ENCODE measurements at places on chromosomes 2 and 18. TPM values are rescaled to one million over a fixed set of nuclear protein-coding genes. Genes with fewer than 3 reads are reported as not detected.

CEBPZ gene
- total RNA-seq: 50.2 TPM

PDE1A gene
- 10.4 TPM for total RNA-seq

CASP10 gene
- 3.8 TPM for total RNA-seq

GNAL gene
- total RNA-seq: 4.2 TPM

CAPN13 gene
- total RNA-seq: not detected

PPP3R1 gene
- total RNA-seq: 61.5 TPM

MARCHF4 gene
- not detected for total RNA-seq

GRCh38 chr18:41967680-41968079 lies 12.6 kb downstream of the PIK3C3 start:
- DNase-seq: no peak

DNA sequence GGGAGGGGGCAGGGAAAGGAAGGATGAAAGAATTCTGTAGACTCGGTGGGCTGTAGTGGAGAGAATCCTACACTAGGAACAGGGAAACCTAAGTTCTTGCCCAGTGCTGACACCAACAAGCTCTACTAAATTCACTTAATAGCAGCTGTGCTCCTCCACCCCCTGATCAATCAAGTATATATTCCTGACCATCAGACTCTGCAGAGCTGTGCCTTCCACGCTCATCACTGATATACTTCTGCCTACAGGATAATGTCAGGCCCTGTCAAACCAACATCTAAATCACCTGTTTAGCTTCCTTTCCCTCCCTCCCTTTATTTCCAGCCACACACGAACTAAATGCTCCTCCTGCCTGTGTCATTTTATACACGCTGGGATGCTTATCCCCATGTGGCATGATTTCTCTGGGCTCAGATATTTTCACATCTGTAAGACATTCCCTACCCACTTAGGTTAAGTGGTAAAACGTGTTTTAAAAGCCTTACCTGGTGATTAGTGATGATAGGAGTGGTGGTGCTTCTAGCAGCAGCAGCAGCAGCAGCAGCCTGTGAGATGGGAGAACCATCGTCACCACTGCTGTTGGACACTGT lies 301.9 kb downstream of the LRRTM1 start:
- no peak for DNase-seq

DNA sequence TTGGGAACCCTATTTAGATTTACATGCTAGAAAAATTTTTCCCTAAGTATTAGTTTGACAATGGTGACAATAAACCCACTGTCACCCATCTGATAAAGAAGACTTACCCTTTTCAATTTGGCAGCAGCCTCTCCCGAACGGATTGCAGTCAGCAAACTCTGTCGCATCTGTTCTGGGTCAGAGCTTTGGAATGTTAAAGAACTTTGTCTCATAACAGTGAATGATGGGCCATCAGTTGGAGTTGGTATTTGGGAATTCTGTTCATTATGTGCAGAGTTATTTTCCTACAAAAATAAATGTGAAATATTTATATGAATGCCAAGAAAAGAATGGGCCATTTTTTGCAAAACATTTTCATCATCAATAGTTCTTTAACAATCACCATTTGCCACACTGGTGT lies 70.8 kb upstream of the GRB14 start:
- DNase-seq: no peak

GRCh38 chr2:151771599-151772358 lies 37.5 kb upstream of the NEB start:
- no peak for DNase-seq

DNA sequence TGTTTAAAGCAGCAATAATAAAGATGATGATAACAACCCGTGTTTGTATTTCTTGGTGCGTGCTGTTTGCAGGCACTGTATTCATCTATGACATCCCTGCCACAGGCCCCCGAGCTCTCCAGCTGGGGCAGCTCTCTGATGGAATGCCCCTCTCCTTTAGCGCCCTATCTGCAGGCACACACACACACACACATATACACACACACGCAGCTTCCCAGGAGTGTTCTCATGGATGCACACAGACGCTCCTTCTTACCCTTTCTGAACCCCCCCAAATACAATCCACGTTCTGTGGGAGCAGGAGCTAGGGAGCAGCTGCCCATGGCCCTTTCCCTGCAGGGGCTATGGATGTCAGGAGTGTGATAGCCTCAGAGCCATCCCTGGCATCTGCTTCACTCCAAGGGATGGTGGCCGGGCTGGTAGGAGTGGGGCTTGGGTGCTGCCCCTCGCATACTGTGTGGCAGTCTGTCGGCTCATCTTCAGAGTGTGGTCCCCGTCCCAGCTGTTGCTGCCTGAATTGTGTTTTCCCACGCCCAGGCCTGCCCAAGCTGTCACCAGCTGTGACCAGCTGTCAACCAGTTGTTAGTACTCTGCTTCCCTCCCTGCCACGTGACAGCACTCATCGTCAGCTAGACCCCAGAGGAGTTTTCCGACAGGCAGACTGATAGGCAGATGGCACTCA lies 50.8 kb upstream of the MYCN start:
- DNase-seq: no peak

- DNase-seq: no peak
These were observed 62.6 kb downstream of the NBAS start for GRCh38 chr2:15498554-15498953.

- no peak for DNase-seq
These were observed 137.0 kb upstream of the RBBP8 start for GRCh38 chr18:22796113-22796512.

DNA sequence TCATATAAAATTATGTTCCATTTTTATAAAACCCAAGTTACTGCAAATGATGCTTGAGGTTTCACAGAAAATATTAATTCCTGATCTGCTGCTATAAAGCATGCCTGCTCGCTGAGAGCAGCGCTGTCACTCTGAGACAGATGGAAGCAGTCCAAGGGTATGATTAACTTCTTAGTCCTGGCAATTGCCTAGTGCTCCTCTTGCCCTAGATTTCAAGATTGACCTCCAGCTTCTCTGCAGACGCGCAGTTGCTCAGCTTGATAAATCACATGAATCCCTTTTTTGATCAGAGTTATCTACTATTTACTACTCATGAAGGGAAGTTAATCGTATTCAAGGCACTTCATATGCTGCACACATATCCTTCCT lies 154.6 kb upstream of the REV1 start:
- no peak for DNase-seq

- DNase-seq: peak; percentile 60
These were observed 82.6 kb upstream of the TXNDC2 start for GRCh38 chr18:9803063-9803697.

DNA sequence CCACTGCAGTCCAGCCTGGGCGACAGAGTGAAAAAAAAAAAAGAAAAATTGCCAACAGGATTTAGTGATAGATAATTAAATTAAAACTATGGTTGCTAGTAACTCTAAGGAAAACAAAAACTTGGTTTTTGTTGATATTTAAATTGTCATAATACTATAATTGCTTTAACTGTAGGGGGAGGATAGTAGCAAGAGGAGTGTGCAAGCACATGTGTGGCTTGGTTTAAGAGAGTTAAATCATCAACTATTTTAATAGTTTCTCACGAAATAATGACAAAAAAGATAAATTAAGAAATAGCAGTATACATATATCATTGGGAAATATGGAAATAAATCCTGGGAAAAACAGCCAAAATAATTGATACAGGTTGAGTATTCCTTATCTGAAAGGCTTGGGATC lies 27.4 kb upstream of the RAPGEF4 start:
- no peak for DNase-seq

DNA sequence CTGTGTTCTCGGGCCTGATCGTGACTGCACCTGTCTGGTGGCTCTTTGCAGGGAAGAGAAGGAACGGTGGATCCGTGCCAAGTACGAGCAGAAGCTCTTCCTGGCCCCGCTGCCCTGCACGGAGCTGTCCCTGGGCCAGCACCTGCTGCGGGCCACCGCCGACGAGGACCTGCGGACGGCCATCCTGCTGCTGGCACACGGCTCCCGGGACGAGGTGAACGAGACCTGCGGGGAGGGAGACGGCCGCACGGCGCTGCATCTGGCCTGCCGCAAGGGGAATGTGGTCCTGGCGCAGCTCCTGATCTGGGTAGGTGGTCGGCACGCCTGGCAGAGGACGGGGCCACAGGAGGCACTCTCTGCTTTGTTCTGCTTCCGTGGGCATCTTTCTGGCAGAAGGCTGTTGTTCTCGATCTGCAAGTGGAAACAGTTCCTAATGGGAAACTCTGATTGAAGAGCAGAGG lies 48.0 kb downstream of the GBX2 start:
- DNase-seq: no peak

GRCh38 chr2:151869291-151869690 lies 41.1 kb upstream of the ARL5A start:
- DNase-seq: no peak
